ENCODE measurements at places on chromosomes 3 and 15.

GRCh38 chr3:123802007-123802625 lies 82.0 kb downstream of the MYLK start:
- DNase-seq, result no peak

DNA sequence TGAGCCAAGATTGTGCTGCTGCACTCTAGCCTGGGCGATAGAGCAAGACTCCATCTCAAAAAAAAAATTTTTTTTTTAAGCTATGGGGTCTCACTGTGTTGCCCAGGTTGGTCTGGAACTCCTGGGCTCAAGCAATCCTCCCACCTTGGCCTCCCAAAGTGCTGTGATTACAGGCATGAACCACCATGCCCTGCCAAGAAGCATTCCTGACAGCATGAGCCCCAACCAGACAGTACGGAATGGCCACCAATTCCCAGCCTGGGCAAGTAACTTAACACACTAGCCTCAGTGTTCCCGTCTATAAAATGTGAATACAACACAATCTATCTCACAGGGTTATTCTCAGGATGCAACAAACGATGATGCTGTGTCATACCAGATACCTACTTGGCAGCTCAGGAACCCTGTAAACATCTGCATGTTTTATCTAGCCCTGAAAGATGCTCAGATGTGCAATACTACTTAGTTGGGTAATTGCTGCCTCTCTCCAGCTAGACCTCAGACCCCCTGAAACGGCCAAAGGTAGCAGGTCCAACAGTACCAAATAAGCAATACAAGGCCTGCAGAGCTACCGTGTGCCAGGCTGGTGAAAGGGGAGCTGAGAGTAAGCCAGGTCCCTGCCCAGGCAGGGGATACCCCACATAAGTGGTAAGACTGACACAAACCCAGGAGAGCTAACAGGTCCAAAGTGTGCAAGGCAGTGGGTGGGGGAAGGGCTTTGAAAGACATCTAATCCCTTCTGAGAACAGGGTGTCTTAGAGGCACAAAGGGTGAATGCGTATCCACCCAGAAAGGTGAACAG lies 1.9 kb downstream of the TKT start:
- no peak for DNase-seq

DNA sequence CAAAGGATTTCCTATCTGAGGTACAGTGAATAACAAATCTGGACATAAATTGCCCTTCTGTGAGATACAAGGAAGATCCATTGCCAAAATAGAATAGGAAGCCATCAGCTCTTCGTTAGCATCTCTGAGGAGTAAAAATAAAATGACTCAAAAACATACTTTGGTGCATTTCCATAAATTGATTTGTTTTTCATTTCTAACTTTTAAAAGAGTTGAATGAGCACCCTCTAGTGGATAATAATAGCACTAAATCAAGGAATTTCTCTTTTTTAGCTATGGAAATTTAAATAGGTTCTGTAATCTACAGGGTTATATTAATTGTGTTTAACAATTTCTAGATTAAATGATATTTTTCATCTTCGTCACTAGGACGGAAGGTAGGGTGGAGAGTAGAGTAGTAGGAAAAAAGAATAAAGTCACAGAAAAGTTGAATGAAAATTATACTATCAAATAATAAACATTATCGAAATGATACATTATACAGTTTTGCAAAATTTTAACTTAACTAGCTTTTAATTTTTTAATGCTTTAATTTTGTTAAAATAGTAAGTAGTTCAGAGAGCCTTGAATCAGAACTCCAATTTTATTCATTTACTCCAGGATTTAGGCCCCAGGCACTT lies 6.4 kb downstream of the NSUN3 start:
- DNase-seq, result no peak

DNA sequence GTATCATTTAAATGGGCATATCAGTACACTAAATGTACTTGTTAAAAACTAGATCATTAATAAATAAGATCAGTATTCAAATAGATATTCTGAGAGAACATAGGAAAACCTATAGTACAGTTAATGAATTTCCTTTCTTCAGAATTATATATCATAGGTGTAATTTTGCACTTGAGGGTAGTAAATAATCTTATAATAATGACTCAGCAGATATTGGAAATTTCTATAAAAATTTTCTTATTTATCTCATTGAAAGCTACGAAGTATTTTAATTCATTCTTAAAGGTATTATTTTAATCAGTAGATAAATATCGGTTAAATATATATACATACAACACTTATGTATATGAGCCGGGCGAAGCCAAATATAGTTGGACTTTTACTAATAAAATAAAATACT lies 300.9 kb upstream of the SOX2 start:
- no peak for DNase-seq

GRCh38 chr3:103195216-103195615 lies 760.4 kb downstream of the ZPLD1 start:
- no peak for DNase-seq

All from amygdala (tissue), 56 donors.